ENCODE measurements at places on chromosomes 7 and 10.
A peak's percentile ranks its signal among the peaks of the same experiment; 100 is the strongest.

- no peak for DNase-seq
Observed at GRCh38 chr7:138257459-138258196, 181.4 kb downstream of the AKR1D1 start.

DNA sequence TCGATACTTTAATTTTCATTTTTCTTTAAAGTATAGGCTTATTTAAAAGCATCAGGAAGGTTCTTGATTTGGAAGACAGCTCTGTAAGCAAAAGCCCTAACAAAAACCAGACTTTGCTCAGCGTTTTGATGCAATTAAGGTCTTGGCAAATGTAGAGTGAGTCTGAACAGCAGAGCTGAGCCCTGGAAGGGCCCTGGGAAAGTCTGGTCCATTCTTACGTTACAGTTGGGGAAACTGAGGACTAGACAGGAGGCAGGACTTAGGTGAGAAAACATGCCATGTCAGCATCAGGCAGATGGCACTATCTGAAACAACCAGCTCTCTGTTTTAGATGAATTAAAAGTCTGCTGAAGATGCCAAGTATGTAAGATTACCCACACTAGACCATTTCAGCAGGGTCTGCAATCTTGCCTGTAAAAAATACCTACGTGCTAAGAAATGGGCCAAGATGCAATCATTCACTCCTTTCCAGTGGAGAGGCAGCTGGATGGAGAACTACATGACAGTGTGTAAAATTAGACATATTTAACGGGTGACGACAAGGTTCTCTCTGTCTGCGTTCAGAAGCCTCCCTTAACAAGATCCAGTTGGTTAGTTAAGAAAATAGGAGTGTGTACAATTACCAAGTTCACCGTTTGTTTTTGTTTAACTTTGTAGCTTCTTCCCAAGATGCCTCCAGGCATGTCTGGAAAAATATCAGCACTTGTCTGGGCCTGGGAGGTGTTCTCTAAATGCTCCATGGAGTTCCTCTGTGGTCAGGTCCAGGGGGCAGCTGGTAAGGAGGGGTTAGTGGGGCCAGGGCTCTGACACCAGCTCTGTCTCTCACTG, 502.3 kb upstream of the ZMIZ1 start:
- no peak for DNase-seq

GRCh38 chr10:118958984-118959925, 70.3 kb upstream of the NANOS1 start:
- DNase-seq: no peak

DNA sequence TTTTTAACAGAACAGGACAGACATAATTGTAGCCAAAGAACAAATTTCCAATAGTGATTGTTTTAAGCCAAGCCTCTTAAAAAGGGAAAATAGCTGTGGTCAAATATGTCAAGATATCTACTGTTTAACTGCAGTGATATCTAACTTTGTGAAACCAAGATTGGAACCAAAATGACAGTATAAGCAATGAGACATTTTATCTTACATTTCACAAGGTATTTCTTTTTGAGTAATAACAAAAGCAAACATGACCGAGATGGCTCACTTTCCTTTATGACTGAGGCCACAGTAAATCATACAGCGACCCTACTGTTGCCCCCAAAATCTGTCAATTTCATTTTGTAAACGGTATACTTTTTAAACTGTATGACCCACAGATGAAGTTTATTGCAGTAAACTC, 215.8 kb downstream of the MLLT10 start:
- DNase-seq: no peak

GRCh38 chr7:64307254-64308015, 6.3 kb upstream of the ZNF736 start:
- peak; percentile 96 for DNase-seq

- DNase-seq: no peak
Observed at GRCh38 chr10:29209830-29210229, 79.0 kb upstream of the LYZL1 start.

DNA sequence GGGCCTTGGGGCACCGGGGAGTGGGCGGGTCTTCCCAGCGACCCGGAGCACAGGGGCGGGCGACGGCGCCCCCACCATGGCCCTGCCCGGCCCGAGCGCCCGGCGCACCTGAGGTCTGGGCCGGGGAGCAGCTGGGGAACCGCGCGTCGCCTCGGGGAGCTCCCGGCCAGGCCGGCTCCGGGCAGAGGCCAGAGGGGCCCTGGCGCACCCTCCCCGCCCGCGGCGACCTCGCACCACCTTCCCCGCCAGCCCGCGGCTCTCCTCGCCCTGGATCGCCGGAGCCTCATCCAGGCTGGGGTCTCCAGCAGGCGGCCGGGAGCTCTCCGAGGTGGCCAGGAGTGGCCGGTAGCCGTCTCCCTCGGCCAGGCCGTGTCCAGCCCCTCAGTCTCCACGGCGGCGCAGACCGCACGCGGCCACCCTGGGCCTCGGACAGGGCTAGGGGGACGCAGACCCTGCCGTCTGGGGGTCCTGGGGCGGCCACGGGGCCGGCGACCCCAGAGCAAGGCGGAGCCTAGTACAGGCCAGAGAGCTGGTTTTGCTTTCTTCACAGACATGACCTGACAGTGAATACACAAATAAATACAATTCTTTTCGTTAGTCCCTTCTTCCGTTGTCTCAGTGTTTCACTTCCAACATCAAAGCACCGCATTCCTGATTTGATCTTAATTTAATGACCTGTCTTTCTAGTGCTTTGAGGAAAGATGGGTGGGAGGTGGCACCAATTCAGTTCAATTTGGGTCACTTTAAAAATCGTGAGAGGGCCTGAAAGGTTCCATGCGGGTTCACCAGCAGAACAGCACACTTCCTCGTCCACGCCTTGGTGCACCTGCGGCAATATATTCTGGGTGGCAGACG, 356.9 kb downstream of the DNAJB6 start:
- no peak for DNase-seq

- no peak for DNase-seq
Observed at GRCh38 chr7:17526621-17527020, 228.2 kb downstream of the AHR start.

DNA sequence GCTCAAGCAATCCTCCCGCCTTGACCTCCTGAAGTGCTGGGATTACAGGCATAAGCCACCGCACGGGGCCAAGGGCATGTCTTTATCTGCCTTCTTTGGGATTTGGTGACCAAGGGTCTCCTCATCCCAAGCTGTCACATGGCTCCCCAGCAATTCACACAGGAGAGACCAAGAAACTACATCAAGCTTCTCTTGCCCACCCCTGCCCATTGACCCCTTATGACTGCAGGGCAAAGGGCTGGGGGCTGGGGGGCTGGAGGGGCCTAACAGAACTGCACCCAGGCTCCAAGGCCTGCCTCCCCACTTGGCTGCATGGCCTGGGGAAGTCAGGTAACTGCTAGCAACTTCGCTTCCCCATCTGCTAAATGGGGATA, 137.1 kb downstream of the SH3PXD2A start:
- no peak for DNase-seq

DNA sequence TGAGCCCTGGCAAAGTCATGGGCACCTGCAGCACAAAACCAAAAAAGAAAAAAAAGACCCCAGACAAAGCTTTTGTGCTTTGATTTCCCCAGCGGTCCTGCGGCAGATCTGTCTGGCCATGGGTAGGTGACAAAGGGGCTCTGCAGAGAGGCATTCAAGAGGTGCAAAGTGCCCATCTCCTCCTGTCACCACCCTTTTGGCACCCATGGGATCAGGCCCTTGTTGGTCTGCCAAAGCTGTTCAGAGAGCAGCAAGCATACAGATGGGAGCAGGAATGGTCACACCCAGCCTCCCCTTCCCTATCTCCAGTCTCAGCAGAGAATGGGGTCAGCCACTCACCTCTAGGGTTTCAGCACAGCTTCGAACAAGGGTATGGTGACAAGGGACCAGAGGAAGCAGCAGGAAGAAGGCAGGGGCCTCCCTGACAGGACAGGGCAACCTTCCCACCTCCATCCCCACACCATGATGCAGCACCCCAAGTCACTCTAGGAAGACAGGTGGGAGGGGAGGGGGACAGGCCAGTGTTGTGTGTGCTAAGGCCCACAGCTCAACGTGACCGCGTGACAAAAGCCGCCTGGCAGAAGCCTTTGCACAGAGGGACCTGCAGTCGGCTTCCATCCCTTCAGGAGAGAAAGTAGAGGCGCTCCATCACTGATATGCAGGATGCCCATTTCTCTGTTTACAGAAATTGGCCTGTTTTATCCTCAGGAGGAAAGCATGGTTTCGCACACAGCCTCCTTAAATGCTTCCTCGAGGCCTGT, 6.3 kb downstream of the CAMK2G start:
- no peak for DNase-seq

GRCh38 chr10:34075254-34075926, 739.7 kb downstream of the PARD3 start:
- no peak for DNase-seq

- DNase-seq: no peak
Observed at GRCh38 chr10:124524991-124525653, 63.5 kb downstream of the LHPP start.

DNA sequence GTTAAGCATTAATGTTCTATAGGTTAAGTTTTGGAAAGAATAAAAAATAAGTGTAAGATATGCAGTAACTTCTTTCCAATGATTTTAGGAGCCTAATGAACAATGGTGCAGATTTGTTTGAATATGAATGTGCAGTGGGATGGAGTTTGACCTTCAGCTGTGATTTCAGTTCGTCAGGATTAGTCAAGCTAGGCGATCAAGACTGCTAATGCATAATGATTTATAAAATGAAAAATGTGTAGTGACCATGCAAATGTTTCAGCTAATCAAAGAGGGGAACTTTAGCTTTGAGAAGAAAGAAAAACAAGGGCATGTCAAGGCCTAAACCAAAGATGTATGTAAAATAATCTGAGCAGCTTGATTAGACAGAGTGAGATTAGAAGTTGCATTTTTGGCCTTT, 208.5 kb downstream of the FOXP2 start:
- no peak for DNase-seq

DNA sequence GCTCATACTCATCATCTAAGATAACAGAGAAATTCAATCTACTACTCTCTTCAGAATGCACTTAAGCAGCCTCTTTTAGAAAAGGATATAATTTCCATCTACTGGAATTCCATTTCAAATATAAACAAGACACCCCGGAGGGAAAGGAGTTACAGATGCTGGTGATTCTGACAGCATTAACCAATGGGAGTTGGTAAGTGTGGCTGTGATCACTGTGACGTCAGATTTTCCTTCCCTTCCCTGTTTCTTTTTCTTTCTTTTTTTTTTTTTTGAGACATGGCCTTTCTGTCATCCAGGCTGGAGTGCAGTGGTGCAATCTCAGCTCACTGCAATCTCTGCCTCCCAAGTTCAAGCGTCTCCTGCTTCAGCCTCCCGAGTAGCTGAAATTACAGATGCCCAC, 106.6 kb downstream of the ACTR3B start:
- no peak for DNase-seq

DNA sequence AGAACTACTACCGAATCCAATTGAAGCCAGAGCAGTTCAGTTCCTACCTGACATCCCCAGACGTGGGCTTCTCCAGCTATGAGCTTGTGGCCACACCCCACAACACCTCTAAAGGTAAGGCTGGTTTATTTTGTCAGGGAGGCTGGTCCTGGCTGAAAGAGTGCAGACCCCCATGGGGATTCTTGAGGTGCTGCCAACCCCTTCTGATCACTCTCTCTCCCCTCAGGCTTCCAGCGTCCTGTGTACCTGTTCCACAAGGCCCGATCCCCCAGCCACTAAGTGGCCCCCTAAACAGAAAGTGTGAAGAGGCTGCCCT, 3.1 kb downstream of the PPP1R35 start:
- no peak for DNase-seq

DNA sequence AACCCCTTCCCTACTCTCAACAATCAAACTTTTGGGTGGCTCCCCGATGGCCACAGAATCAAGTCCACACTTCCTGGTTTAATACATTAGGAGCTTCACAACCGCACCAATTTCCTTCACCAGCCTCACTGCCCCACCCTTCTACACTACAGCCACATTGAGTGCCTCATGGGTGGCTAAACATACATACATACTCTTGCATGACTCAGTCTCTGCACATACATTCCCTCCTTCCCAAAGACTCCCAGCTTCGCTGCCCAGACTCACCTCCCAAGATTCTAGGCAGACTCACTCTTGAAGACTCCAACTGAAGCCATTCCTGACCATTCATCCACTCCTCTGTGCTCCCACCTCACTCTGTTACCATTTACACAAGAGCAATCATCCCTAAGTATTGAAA, 15.9 kb downstream of the VPS41 start:
- no peak for DNase-seq

- DNase-seq: no peak
Observed at GRCh38 chr10:79315602-79315920, 31.7 kb upstream of the PPIF start.

DNA sequence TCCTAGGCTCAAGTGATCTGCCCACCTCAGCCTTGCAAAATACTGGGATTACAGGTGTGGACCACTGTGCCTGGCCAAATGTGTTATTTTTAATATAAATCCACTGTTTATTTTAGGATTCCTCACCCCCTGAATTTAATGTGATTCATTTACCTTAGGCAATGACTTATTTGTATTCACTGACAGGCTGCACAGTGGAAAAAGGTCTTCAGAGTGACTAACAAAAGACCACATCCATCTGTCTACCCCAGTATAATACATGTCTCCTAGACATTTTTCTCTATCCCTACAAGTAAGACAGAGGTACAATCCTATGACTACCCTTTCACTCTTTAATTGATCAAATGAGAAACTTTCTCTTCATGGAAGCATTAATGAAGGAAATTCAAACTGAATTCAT, 230.2 kb downstream of the AHR start:
- DNase-seq: no peak

- no peak for DNase-seq
Observed at GRCh38 chr7:151225948-151226510, 976 bp downstream of the ABCF2 start.

DNA sequence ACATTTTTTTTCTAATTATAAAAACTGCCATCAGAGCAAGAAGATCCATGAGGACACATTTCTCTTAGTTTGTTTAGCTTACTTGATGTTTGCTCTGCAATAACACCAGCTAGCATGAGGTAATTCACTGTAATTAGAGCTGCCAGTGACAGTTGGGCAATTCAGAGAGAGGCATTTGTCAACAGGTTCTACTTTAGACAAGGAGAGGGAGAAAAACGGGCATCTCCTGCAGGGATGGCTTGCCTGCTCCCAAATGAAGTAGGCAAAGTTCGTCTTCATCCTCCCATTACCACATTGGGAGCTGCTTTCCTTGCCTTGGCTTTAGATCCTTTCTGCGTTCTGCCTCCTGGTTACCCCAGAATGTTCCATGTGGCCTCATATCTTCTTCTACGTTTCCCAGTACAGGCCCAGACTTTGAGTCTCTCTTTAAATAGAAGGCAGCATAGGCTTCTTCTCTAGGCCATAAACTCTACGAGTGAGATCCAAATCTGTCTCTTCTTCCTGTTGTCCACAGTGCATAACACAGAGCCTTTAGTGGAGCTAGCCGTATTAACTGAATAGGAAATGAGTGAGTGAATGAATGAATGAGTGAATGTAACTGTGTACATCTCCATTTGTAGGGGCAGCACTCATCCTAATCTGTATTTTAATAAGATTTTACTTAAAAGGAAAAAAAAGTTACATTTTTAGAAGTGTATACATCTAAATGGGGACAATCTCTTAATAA, 21.2 kb downstream of the ASB15 start:
- DNase-seq: peak; percentile 60

- no peak for DNase-seq
Observed at GRCh38 chr7:133428326-133428725, 175.4 kb downstream of the EXOC4 start.

GRCh38 chr7:21198921-21199320, 229.0 kb upstream of the SP4 start:
- no peak for DNase-seq

GRCh38 chr7:135991322-135991721, 14.2 kb upstream of the MTPN start:
- DNase-seq: no peak
